ENCODE measurements at places on chromosomes 12 and 14.

DNA sequence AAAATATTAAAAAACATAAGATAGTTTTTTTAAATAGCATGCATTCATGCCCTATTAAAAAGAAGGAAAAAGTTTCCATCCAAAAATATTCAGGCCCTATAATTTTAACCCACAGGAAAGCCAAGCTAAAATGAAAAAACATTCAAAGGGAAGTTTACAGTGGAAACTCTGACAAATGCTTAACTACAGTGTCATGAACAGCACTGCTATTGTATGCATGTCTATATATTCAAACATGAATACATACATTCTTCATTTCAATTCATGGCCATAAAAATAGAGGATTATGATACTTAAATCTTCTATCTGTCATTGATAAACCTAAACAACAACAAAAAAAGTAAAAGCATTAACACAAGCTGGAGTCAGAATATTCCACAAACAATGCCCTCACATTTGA is 67.4 kb downstream of the PPP2R5E start:
- DNase-seq: no peak

- no peak for DNase-seq
Measured at GRCh38 chr12:49305762-49306510, 11.0 kb downstream of the PRPH start.

DNA sequence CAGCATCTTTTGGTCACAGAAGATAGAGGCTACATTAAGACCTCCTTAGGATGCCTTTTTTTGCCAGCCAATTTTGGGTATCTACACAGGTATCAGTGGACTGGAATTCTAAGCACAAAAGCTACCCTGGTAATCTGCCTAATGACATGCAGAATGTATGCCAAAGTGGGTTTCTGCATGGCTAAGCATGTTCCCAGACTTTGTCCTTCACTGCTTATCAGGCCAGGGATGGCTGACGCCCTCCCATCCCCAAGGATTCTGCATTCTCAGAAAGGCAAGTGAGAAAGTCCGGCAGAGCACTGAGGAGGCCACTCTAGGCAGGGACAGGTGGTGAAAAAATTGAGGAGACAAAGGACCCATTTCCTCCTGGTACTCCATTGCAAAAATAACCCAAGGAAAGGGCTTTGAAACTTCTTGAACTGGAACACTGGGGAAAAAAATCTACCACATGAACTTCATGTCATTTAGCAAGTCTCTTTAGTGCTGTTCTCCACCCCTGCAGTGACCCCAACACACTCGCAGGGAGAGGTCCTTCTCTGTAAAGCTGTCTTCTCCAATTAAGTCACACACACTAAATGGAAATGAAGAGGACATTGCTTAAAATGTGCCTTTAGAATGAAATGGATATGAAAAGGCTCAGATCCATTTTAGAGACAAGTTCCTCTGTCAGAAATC is 91.7 kb upstream of the MAX start:
- no peak for DNase-seq

GRCh38 chr12:68908076-68908475 is 24.9 kb downstream of the CPM start:
- no peak for DNase-seq

DNA sequence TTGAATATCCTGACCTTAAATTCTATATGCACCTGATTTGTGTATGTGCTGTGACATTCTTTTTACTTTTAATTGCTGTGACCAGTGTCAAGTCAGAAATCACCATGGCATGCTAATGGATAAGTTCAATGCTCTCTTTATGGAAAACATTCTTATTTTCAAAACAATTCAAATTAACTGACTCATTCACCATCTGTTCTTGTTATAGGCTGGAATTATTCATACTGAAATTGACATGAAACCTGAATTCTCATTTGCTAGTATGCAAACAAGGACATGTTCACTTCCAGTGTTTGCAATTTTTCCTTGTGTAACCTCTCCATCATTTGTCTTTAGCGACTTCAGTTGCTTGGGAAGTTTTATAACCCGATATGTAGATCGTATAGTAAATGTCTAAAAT is at the start of gene TAS2R30:
Gene TAS2R30 (minus strand): TSS at position 340 of the 400 bp plus-strand sequence. CDS start 400 bp downstream, outside the sequence.
- no peak for DNase-seq

GRCh38 chr12:65430571-65431306 is 152.3 kb downstream of the MSRB3 start:
- no peak for DNase-seq

DNA sequence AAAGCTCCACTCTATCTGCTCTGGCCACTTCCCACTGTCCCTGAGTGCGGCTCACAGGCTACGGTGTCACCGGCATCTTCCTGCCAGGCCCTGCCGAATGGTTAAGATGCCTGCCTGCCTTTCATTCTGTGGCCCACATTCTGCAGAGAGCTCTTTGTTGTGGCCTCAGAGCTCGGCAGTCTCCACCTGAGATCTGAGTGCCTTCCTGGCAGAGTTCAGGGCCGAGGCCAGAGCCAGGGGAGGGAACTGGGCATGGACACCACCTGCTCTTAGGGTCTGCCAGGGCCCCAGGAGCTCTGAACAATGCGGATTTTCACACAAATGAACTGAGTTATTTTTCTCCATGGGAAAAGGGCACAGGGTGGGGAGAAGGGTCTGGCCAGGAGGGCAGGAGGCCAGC is 127.2 kb downstream of the RBM19 start:
- DNase-seq: no peak

DNA sequence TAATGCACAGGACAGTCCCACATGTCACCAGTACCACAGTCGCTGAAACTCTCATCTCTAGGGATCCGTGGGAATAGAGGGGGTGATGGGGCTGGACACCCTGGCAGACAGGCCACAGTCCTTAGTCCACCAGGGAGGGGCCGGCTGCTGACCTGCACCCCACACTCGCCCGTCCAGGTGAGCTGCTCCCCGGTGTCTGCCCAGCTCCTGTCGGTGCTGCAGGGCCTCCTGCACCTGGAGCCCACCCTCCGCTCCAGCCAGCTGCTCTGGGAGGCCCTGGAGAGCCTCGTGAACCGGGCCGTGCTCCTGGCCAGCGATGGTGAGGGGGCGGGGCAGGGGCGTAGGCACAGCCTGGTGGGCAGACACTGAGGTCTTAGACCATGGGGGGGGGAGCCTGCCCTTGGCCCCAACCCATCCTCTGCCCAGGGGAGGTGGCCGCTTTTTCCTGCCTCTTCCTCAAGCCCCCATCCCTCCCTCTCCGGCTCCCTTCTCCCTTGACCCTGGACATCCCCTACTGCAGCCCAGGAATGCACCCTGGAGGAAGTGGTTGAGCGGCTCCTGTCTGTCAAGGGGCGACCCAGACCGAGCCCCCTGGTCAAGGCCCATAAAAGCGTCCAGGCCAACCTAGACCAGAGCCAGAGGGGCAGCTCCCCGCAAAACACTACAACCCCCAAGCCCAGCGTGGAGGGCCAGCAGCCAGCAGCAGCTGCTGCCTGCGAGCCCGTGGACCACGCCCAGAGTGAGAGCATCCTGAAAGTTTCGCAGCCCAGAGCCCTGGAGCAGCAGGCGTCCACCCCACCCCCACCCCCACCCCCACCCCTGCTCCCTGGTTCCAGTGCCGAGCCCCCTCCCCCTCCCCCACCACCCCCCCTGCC is 17.1 kb upstream of the ADSS1 start:
- DNase-seq: no peak

DNA sequence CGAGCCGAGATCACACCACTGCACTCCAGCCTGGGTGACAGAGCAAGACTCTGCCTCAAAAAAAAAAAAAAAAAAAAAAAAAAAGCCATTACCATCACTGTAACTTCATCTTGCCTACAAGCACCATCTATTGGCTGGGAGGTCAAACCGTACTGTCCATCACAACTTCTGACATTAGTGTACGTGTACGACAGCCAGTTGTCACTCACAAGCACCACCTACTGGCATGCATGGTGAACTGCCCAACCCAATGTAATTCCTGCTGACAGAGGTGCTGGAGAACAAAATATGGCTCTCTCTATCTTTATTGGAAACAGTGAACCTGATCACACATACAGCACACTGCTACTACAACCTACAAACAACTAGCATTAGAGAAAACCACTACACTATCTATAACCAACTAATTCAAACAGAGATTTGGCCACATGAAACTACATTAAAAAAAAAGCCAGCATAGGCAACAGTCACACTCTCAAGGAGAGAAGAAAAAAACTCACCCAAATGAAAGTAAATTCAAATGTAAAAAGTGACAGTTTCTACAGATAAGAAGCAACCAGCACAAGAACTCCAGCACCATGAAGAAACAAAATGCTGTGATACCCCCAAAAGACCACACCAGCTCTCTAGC is 82.3 kb downstream of the PUS7L start:
- DNase-seq: no peak

- no peak for DNase-seq
Measured at GRCh38 chr12:974271-974862, 16.7 kb upstream of the ERC1 start.

- no peak for DNase-seq
Measured at GRCh38 chr14:68297876-68298468, 478.4 kb downstream of the RAD51B start.

GRCh38 chr12:14779834-14780233 is 23.4 kb downstream of the WBP11 start:
- no peak for DNase-seq

DNA sequence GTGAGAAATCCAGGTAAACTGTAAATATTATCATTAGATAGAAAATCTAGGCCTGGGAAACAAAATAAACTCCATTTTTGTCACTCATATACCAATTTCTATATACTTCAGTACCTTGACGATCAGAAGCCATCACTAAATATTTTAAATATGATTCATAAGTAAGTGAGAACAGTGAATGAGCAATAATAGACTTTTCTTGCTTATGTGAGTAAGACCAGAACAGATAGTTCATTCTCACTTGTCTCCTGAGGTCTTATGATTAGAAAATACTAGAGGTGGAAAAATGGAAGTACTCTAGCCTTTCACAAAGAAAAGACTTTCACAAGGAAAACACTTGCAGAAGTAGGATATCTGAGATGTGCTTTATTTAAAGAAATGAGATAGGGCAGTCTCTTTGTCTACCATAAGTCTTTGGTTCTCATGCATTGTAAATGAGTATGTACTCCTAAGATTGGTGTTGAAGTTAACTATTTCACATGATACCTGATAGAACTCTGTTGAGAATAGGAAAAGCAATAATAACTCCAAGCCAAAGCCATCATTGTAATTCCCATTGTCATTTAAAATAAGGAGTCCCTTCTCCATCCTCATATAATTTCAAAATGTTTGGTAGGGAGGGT is 10.1 kb upstream of the SMCO3 start:
- DNase-seq: no peak

DNA sequence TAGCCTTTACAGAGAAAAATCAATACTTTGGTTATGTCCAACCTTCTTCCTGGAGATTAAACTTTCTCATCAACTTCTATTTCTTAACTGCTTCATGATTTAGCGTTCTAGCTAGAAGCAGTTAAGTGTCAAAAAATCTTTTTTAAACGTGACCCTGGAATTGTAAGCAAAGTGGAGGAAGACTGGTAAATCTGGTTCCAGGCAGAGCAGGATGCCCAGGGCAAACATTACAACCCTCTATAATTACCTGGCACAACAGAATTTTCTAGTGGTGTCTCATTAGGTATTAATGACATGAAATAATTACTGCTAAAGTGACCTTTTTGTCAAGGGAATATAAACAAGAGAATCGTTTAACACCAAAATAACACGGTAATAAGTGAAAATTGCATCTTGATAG is 320.8 kb downstream of the MED13L start:
- DNase-seq: no peak

DNA sequence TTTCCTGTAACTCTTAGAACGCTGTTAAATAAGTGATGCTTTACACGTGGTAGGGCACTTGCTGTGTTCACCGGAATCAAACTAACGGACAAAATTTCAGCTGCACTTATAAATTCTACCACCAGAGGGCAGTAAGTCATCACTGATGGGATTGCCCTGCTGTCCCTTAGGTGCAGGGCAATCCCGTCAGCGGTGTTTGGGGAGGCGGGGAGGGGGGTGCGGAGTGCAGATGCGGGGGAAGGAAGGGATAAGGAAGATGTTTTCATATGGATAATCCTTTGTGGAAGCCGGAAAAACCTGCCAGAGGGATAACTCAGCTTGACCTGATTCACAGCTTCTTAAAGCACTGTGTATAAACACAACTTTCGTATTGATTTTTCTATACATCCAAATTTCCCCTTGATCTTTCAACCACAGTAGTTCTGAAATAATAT is 21.7 kb upstream of the SLC10A1 start:
- DNase-seq: peak; percentile 41

DNA sequence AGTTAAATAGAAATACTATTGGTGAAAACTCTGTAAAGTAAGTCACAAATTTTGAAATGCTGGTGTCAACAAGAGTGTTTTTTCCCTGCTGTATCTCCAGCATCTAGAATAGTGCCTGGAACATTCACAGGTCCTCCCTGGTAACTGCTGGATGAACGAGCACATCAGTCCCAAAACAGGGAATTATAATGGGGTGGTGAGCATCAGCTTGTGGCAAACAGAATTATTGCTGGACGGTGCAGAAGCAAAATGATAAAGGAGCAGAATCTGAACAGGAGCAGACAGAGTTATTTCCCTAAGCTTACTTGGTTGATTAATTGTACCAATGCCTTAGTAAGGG is 129.9 kb downstream of the GRIP1 start:
- DNase-seq: no peak

DNA sequence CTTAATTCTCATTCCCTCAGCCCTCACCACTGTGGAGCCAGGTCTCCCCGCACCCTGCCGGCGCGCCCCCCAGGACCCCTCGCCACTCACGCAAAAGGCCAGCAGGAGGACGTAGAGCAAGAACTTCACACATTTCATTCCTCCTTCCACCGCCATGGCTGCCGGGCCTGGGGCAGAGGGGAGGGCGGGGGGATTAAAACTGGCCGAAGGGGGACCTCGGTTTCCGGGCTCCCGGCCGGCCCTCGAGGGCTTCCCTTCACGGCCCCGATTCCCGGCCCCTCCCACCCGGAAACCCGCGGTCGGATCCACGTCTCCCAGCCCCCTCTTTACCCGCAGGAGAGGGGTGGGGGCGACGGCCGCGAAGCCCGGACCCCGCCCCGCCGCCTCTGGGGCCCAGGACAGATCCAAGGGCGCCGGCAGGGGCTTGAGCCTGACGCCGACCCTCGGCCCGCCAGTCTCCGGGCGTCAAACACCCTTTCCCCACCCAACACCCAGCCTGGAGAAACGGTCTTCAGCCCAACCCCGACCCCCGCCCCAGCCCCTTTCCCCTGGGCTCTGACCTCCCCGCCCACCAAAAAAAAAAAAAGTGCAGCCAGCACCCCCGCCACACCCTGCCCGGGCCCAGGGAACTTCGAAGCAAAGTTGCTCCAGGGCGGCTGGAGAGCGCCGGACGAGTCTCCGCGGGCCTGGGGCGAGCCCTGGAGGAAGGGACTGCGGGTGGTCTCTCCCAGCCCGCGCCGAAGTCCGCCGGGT is 447 bp downstream of the CD63 start:
- no peak for DNase-seq

- DNase-seq: no peak
Measured at GRCh38 chr12:115387467-115387901, 703.5 kb upstream of the TBX3 start.

- DNase-seq: peak; percentile 55
Measured at GRCh38 chr12:1796515-1797010, 23.8 kb upstream of the LRTM2 start.

DNA sequence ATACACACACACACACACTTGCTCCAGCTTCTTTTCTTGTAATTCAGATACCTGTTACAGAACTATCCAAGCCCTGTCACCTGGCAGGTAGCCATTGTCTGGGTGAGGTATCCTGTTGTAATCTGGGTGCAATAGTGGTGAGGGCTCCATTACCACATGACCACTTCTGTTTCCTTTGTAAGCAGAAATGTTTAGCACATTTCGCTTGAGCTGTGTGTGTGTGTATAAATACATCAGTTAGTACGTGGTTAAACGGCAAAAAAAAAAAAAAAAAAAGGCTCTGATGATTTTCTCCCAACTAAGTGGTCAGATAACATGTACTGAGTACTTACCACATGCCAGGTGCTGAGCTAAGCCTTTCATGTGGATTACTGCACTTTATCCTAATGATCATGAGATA is 129.3 kb upstream of the SSTR1 start:
- DNase-seq: peak; percentile 79
